ENCODE measurements at places on chromosomes 1 and 21. TPM values are rescaled to one million over a fixed set of nuclear protein-coding genes. Genes with fewer than 3 reads are reported as not detected.
A peak's percentile ranks its signal among the peaks of the same experiment; 100 is the strongest.

- no peak for DNase-seq
These were observed 5.8 kb downstream of the CAPZB start for GRCh38 chr1:19479351-19480120.

The SLC41A1 gene
- 37.9 TPM for polyA plus RNA-seq

The ERICH3 gene
- 0.08 TPM for polyA plus RNA-seq

The IGSF21 gene
- 0.48 TPM for polyA plus RNA-seq

The RGS8 gene
- polyA plus RNA-seq, result not detected

- DNase-seq, result no peak
These were observed 161.7 kb downstream of the FASLG start for GRCh38 chr1:172820475-172821158.

- no peak for DNase-seq
These were observed 62.2 kb downstream of the SGIP1 start for GRCh38 chr1:66596191-66596590.

GRCh38 chr1:21451212-21451611 lies 11.3 kb downstream of the NBPF3 start:
- DNase-seq, result no peak

DNA sequence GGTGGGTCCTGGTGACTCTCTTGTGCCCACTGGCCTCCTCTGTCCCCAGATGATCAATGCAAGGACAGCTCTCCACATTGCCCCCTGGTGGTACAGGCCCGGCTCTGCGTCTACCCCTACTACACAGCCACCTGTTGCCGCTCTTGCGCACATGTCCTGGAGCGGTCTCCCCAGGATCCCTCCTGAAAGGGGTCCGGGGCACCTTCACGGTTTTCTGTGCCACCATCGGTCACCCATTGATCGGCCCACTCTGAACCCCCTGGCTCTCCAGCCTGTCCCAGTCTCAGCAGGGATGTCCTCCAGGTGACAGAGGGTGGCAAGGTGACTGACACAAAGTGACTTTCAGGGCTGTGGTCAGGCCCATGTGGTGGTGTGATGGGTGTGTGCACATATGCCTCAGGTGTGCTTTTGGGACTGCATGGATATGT lies 10.8 kb downstream of the ADAMTSL4 start:
- DNase-seq, result no peak

DNA sequence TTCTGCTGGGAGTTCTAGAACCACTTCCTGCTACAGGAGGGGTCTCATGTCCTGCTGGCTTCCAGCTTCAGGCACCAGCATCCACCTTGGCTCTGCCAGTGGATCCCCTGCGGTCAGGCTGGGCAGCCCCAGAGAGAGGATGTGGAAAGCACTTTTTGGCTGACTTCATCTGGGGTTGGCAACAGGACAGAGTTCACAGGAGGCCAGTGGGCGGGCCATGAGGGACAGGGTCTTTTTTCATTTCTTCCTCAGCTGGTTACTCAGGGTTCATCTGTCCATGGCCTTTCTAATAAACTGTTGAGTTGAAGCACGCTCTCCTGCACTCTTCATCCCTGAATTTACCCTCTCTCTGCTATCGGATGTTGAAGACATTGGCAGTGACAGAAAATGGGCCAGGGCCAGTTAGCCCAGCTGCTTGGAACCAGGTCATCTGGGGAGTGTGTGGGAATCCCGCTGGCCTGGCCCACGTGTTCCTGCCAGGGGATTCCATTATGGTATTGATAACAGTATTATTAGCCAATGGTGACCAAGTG lies 45.2 kb downstream of the RPS6KA1 start:
- DNase-seq, result peak; percentile 4

- DNase-seq, result no peak
These were observed 4.2 kb downstream of the ADORA3 start for GRCh38 chr1:111499026-111499785.

GRCh38 chr21:21458124-21458631 lies 460.0 kb downstream of the NCAM2 start:
- no peak for DNase-seq

- no peak for DNase-seq
These were observed 32.8 kb upstream of the DNASE2B start for GRCh38 chr1:84365225-84366221.

DNA sequence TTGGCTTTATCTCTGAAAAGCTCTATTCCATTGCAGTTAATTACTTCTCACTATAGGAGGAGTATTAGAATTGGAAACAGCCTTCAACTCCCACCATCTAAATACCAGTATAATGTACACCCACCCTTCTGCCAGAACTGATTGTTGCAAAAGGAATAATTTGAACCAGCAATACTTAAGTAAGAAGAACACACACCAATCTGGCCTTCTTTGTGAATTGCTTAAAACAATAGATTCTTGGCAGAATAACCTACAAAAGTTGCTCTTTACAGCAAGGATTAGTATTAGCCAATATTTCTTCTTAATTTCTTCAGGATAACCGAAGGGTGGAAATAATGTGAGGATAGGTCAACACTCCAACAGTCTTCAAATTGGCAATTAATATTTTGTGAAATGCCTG lies 54.9 kb upstream of the ADAMTS5 start:
- DNase-seq, result no peak

The CD58 gene
- 9.8 TPM for polyA plus RNA-seq

GRCh38 chr1:34768856-34769255 lies 9.3 kb downstream of the GJB4 start:
- no peak for DNase-seq

DNA sequence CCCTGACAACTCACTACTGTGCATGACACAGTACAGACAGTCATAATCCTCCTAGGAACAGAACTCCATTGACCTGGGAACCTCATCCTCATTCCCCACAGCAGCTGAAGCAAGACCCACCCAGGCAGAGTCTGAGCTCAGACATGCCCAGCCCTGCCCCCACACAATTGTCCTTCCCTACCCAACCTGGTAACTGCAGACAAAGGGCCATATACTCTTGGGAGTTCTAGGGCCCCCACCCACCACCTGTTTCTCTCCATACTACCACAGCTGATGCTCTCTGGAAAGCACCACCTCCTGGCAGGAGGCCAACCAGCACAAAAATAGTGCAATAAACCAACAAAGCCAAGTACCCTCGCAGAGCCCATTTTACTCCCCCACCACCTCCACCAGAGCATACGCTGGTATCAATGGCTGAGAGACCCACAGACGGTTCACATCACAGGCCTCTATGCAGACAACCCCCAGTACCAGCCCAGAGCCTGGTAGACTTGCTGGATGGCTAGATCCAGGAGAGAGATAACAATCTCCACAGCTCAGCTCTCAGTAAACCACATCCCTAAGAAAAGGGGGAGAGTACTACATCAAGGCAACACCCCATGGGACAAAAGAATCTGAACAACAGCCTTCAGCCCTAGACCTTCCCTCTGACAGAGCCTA lies 159.7 kb upstream of the CXADR start:
- no peak for DNase-seq

GRCh38 chr1:23964790-23965740 lies 5.4 kb downstream of the PNRC2 start:
- DNase-seq, result no peak

DNA sequence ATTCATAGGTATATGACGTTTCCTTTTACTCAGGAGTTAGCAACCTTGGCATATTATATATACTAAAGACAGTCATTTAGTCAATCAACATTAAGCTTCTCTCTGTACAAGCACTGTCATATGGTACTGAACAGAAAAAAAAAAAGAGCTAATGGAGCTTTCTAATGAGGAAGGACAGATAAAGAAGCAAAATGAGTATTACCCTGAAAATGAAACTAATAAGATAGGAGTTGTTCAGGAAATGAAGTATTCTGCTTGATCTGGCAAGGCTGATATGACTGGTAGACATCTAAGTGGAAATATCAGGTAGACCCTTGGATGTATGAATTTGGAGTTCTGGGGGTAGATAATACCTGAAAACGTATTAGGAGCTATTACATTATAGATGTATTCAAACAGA lies 4.3 kb upstream of the IKBKE start:
- DNase-seq, result no peak

The VASH2 gene
- 34.8 TPM for polyA plus RNA-seq

DNA sequence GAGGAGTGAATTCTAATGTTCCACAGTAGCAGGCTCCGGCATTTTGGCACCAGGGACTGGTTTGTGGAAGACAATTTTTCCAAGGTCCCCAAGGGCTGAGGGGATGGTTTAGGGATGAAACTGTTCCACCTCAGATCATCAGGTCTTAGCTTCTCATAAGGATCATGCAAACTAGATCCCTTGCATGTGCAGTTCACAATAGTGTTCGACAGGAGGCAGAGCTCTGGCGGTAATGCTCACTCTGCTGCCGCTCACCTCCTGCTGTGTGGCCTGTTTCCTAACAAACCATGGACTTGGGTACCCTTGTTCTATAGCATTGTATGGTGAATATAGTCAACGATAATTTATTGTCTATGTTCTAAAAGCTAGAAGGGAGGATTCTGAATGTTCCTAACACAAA lies 16.6 kb downstream of the CRNN start:
- no peak for DNase-seq

DNA sequence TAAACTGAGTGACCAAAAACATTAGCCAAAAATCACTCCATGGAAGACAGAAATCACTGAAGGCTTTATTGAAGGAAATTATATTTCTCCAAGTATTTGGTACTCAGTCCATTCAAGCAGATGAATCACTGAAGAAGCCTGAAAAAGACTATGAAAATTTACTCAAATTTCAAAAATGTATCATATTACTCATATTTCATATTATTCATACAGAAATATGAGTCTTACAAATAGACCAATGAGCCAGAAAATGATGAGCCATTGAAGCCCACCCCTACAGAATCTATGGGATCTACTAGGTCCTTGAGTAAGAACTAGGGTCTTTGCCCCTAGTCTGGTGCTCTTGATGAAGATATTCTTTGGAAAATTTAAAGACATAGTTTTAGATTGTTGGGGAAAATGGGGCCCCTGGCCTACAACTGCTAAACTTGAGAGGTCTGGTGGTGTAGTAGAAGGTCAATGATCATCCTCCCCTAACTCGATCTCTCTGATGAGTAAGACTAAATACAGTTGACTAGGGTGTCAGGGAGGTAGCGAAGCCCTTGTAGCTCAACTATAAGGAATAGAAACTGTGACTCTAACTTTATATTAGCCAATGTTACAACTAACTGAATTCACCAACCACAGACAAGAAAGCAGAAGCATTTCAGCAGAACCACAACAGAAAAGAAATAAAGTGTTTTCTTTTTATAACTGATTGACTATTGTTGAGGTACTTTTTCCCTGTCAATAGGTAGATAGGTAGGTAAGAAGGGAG lies 81.0 kb downstream of the NOTCH2 start:
- no peak for DNase-seq

DNA sequence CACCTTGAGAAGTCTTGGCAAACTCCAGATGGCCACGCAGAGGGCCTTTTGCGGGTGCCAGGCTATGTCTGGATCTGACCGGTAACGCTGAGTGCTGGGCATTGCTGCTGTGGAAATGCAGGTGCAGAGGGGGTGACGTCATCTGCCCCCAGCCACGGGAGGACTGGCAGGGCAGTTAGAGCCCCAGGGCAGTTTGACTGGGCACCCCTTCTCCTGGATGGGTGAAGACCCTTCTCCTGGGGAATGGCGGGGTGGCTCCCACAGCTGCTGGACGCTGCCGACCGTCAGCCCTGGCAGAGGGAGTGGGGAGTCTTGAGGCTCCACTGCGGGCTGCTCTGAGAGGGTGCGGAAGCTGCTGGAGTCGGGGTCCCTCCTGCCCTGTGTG lies 12.6 kb upstream of the EDN2 start:
- no peak for DNase-seq

- no peak for DNase-seq
These were observed 226.4 kb downstream of the GREM2 start for GRCh38 chr1:240385551-240385950.

- DNase-seq, result no peak
These were observed 10.9 kb upstream of the BARHL2 start for GRCh38 chr1:90727917-90728501.

The OR2T3 gene
- polyA plus RNA-seq, result not detected

The CYP4B1 gene
- polyA plus RNA-seq, result not detected

- DNase-seq, result peak; percentile 62
These were observed 438 bp downstream of the MRPS6 start for GRCh38 chr21:34073749-34074282.

DNA sequence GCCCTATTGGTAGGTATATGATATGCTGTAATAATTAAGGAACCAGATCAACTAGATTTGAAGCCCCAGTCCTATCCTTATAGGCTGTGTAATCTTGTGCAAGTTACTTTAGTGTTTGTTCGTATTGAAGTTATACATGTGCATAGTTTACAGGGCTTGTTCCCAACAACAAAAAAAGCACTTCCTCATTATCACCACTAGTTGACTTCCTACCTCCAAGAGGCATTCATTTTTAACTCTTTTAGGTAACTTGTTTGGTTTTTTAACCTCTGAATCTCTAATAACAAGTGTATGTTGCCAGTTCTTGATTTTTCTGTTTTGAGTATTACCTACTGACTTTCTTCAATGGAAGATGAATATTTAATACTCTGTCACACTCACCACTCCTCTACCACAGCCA lies 71.9 kb downstream of the ST3GAL3 start:
- DNase-seq, result no peak

GRCh38 chr1:219798283-219799030 lies 129.9 kb downstream of the SLC30A10 start:
- DNase-seq, result no peak

GRCh38 chr1:30744060-30744756 lies 13.4 kb downstream of the LAPTM5 start:
- DNase-seq, result no peak

DNA sequence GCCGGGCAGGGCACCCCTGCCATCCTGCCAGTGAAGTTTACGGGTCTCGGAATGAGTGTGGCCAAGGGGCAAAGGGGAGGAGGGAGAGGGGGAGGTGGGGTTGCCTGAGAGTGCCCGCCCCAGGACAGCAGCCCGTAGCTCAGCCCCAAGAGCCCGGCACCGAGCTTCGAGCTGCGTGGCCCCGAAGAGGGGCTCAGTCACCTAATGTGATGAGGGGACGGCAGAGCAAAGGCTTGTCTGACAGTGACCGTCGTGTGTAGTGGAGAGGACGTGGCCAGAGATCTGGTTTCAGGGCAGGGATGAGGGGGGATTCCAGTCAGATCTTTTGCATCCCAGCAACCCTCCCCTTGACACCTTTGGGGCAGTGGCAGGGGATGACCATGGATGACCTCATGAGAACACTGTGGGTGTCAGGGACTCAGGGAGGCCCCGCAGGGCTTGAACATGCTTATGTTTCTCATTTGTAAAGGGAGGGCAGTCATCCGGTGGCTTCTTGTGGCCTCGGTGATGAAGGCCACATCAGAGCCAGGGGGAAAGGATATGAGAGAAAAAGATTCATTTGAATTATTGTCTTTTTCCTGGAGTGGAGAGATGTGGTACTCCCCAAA lies 1.1 kb upstream of the TRPM2 start:
- DNase-seq, result no peak

DNA sequence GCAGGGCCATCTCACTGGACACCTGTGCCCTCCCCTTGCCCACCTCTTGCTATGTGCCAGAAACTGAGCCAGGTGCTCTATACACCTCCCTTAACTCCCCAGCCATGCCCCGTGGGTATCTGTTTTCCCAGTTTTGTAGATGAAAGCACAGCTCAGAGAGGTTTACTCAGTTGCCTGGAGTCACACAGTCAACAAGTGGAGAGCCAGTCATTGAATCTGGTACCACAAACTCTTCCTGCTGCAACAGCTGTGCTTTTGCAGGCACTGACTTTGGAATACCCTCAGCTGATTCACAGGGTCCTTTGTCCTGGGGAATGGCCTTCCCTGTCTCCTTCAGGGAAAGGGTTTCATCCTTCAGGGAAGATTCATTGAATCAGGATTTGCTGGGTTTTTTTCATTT lies 22.1 kb downstream of the PAX7 start:
- no peak for DNase-seq

- no peak for DNase-seq
These were observed 87.1 kb upstream of the PAXBP1 start for GRCh38 chr21:32858628-32859027.

Measured in hindlimb muscle (tissue), 1 donor.